ENCODE measurements at places on chromosomes 12 and 14.

DNA sequence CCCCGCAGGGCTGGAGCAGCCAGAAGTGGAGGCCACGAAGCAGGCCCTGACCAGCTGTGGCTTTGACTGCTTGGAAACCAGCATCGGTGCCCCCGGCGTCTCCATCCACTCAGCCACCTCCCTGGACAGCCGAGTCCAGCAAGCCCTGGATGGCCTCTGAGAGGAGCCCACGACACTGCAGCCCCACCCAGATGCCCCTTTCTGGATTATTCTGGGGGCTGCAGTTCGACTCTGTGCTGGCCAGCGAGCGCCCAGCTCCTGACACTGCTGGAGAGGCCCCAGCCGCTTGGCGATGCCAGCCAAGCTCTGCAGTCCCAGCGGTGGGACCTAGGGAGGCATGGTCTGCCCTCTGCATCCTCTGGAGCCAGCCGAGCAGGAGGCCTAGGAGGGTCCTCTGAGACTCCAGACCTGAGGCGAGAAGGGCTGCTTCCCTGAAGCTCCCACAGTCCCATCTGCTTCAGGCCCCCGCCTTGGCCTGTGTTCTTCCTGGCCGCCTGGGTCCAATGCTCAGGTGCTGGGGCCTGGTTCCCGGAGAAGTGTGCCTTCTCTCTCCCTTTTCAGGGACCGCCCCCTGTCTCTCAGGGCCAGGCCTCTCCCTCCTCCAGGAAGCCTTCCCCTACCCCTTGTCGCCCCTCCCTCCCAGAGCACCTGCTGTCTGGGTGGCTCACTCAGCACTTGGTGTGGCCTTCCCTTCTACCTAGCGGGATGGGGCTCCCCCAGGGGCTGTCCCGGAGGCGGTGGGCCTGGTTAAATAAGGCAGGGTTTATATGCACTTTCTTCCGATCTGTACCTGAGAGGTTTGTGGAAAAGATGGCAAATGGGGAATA is 23.0 kb downstream of the MVK start:
- no peak for DNase-seq

- no peak for DNase-seq
These were observed 68.6 kb upstream of the PLXNC1 start for GRCh38 chr12:94079566-94080340.

DNA sequence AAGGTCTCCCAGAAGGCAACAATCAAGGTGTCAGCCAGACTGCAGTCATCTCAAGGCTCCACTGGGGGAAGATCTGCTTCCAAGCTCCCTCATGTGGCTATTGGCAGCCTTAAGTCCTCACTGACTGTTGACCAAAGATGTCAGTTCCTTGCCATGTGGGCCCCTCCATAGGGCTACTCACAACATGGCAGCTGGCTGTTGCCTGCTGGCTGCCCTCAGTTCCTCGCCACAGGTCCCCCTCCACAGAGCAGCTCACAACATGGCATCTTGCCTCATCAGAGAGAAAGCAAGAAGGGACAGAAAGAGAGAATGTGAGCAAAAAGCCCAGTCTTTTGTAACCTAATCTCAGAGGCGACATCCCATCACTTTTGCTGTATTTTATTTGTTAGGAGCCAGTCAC is 34.4 kb upstream of the EGLN3 start:
- no peak for DNase-seq

- DNase-seq, result no peak
These were observed 1.5 kb downstream of the CLECL1 start for GRCh38 chr12:9731393-9731792.

- DNase-seq, result peak; percentile 41
These were observed 3.3 kb downstream of the IL26 start for GRCh38 chr12:68222326-68222725.

DNA sequence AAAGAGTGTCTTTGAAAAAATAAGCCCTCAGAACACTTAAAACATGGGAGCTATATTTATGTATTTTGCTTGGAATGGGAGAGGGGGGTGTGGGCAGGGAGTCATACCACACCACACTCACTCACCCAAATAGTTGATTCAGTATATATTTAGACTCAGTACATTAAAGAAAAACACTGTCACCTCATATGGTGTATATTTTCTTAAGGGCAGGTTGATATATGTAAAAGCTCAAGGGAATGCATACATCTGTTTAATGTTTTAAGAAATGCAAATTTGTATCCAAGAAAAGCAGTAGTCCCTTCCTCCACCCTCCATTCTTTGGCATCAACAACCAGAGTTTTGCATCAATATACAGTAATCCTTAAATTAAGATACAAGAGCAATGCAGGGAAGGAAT is 1.4 kb downstream of the NFYB start:
- DNase-seq, result no peak

DNA sequence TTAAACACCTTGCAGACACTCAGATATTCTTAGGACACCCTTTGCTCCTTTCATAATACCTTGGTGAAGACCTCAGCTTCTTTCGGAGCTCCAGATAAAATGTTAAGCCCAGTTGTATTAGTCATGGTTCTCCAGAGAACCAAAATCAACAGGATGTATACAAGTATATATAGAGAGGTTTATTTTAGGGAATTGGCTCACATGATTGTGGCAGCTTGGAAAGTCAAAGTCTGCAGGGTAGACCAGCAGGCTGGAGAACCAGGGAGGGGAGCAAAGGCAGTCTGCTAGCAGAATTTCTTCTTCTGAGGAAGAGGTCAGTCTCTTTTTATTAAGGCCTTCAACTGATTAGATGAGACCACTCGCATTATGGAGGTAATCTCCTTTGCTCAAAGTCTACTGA is 6.9 kb upstream of the IGF1 start:
- no peak for DNase-seq

DNA sequence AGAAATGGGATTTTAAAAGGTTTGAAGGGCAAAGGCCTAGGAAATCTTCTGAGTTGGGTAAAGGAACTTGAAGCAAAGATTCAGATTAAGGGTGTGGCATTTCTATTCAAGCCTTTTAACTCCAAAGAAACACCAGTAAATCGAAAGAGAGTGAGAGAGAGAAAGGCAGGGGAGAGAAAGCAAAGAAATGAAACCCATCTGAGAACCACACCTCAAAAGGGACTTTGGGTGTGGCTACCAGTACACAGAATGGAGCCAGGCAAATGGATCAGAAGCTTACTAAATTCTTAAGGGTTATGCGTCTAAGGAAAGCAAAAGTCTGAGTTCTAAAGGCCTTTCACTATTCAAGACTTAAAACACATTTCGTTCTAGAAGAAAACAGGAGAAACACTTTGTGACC is 277.4 kb downstream of the BCL11B start:
- DNase-seq, result no peak

- DNase-seq, result no peak
These were observed 25.5 kb downstream of the GCH1 start for GRCh38 chr14:54877015-54877702.

DNA sequence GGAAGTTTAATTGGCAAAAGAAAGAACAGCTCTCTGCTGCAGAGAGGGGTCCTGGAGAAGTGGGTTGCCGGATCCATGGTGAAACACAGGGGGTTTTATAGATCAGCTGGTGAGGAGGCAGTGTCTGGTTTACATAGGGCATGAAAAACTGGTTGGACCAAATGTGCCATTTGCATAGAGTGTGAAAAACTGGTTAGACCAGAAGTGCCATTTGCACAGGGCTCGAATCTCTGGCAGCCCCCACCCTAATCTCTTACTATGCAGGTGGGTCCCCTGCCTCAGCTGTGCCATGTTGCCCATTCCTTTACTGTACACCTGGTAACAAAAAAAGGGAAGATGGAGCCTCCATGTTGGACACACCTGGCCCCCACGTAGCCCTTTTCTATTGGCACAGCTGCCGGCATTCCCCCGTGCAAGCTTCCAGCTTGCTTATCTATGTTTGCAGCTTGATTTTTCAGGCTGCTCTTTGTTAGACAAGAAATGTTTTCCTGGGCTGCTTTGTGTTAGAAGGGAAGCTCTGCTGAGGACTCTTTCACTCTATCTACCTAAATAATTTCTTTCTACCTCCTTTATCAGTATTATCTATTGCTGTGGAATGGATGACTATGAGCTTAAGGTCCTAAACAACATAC is 61.1 kb upstream of the TMEM132D start:
- DNase-seq, result peak; percentile 9

GRCh38 chr12:53468282-53468681 is 16.4 kb downstream of the PCBP2 start:
- no peak for DNase-seq

- no peak for DNase-seq
These were observed 36.8 kb downstream of the DEGS2 start for GRCh38 chr14:100122481-100123223.

- no peak for DNase-seq
These were observed 34.0 kb upstream of the KIF21A start for GRCh38 chr12:39476894-39477293.

DNA sequence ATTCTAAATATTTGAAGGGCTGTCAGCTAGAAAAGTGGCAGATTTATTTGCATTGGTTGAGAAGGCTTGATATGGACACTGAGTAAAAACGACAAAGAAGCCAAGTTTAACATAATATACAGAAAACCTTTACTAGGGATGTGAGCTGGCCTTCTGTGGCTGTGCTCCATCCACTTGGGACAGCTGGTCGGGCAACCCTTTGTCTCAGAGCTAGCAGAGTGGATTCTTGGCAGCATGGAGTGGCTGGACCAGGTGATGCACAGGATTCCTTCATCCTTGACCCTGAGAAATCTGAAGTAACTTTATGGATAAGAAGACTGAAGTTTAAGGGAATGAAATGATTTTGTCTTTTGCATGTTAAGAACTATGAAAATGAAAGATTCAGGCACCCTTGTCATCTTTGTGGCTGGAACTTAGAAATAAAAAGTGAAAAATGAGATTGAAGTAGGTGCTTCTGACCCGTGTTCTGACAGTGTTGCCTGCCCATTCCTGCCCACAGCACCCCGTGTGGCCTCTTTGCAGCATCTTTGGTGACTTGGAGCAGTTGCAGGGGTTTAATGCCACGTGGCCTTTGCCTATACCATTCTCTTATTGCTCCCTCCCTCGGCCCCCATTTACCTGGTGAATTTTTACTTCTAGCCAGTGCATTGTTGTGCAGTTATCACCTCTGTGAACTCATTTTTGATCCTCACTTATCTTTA is 32.6 kb downstream of the PELI2 start:
- no peak for DNase-seq

DNA sequence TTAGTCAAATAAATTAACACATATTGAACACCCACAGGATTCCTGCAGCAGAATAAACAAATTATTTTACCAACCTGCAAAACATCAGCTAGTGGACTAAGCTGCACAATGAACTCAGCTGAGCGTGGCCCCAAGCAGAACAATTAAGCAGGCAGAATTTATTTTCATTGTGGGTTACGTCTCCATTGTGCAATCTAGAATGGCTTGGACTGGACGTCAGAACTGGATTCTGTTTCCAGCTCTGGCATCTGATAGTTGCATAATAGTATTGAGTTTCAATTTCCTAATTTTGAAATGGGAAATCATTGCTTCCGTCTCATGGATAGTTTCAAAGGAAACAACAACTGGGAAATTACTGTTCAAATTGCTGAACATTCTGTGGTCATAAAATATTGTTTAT is 35.5 kb upstream of the RERG start:
- peak; percentile 15 for DNase-seq

DNA sequence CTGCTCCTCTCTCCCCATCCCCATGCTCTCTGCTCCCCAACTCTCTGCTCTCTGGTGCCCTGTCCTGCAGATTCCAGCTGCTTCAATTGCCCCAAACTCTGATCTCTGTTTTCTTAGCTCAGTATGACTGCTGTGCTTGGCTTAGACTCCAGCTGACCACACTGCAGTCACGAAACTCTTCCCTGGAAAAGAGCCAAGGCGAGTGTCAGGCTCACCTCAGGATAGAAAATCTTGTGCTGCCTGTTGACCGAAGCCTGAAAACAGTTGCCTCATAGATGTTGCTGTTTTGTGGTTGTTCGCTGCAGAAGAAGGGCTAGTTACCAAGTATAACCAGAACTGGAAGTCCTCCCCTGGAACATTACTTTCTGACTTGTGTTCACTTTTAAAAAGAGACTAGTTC is 6.7 kb upstream of the STON2 start:
- DNase-seq, result no peak

GRCh38 chr14:102078831-102079699 is 7.8 kb downstream of the HSP90AA1 start:
- DNase-seq, result no peak

- DNase-seq, result no peak
These were observed 5.7 kb downstream of the KRT73 start for GRCh38 chr12:52612431-52613383.

DNA sequence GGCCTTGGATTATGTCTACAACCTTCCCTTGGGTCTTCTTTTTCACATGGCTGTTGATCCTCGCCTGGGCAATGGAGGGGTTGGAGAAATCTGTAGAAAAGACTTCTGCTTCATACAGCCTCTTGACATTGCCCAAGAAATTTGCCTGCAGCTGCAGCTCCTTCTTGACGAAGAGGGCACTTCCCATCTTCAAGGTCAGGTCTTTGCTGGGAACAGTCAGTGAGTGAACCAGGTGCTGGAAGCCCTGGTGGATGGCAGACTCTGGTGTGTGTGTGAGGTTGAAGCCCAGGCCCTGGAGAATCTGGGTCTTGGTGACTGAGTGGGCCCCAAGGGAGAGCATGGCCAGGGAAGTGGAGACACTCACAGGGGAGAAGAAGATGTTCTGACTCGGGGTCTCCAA is 6.7 kb downstream of the SERPINA9 start:
- DNase-seq, result no peak

DNA sequence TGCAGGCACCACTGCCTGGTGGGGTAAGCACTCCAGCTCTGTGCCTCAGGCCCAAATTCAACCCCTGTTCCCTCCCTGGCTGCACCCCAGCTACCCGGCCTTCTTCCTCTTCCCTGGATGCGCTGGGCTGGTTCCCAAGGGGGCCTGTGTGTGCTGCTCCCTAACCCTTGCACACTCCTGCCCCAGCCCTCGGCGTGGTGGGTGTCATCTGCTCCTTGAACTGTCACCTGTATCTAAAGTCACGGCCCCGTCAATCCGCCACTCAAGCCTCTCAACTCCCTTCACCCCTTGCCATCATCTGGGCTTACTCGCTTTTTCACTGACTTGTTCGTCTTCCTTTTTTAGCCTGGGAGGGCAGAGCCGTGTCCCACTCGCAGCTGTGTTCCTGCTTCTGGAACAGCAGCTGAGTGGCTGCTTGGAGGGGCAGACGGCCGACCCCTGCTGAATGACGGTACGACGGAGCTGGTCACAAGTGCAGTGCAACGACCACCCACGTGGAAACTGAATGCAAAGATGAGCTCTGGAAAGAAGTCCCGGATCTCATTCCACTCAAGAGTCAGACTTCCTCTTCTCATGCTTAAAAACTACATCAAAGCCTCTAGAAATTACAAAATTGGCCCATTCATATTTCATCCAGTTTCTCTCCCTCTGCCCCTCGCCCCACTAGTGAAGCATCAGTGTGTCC is 138.9 kb downstream of the PIWIL1 start:
- no peak for DNase-seq

- DNase-seq, result no peak
These were observed 92.0 kb downstream of the FBXL14 start for GRCh38 chr12:1502379-1502720.

GRCh38 chr12:127811988-127812387 is 455.0 kb upstream of the TMEM132C start:
- no peak for DNase-seq

DNA sequence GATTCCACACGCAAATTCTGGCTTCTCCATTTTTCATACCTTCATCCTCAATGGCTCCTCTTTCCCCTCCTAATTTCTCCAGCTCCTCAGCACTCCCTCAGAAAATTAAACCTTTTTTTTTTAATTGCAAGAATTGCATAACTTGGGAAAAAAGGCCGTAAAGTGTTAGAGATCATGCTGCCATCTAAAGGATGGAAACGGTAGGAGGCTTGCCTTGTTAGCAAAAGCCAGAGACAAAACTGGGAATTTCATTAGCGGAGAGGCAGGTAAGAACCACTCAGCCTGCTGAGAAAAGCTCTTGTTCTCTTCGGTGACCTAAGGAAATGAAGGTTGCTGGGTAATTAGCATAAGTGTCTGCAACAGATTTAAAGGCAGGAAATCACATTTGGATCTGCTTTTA is 204.3 kb downstream of the AEBP2 start:
- peak; percentile 42 for DNase-seq

Data from NCI-H774 (cell line).